ENCODE measurements at places on chromosomes 1 and 21. TPM values are rescaled to one million over a fixed set of nuclear protein-coding genes. Genes with fewer than 3 reads are reported as not detected.

The GJB5 gene
- not detected for total RNA-seq

The HMCN1 gene
- total RNA-seq = 6.9 TPM

The AMY1B gene
- total RNA-seq = not detected

The ATP6V1G3 gene
- not detected for total RNA-seq

The FCRL2 gene
- not detected for total RNA-seq

The LCE6A gene
- not detected for total RNA-seq

The SYF2 gene
- 32.5 TPM for total RNA-seq

The KRTAP10-8 gene
- total RNA-seq = not detected

The C1orf141 gene
- total RNA-seq = not detected

The NPHS2 gene
- total RNA-seq = not detected

The NBPF6 gene
- total RNA-seq = not detected

The FHL3 gene
- total RNA-seq = 105 TPM

The NAXE gene
- total RNA-seq = 70.1 TPM

The HSPA13 gene
- 66.7 TPM for total RNA-seq

The HOOK1 gene
- not detected for total RNA-seq

The SLC45A3 gene
- 2.6 TPM for total RNA-seq

The MMEL1 gene
- total RNA-seq = 0.32 TPM

The VCAM1 gene
- total RNA-seq = 15.0 TPM

The COA6 gene
- 18.2 TPM for total RNA-seq

The SH3D21 gene
- 4.9 TPM for total RNA-seq

The ATP1A2 gene
- total RNA-seq = 1.0 TPM

The RGS4 gene
- total RNA-seq = 14.4 TPM

The GFI1 gene
- total RNA-seq = 0.52 TPM

The PRXL2B gene
- 19.4 TPM for total RNA-seq

The FMO3 gene
- total RNA-seq = 0.26 TPM

The OR2L5 gene
- not detected for total RNA-seq

The PROX1 gene
- 0.32 TPM for total RNA-seq

The AGBL4 gene
- total RNA-seq = not detected

The BRDT gene
- total RNA-seq = not detected

The PLA2G5 gene
- not detected for total RNA-seq

The PIGR gene
- total RNA-seq = not detected

The NBPF10 gene
- total RNA-seq = 0.96 TPM

The AKT3 gene
- total RNA-seq = 21.2 TPM

The IFI44 gene
- total RNA-seq = 10.5 TPM

The ECM1 gene
- 77.4 TPM for total RNA-seq

The FALEC gene
- not detected for total RNA-seq

The LHX4 gene
- not detected for total RNA-seq

The ADGRL2 gene
- 188 TPM for total RNA-seq

The IL6R gene
- 1.3 TPM for total RNA-seq

The SPRR1A gene
- not detected for total RNA-seq

The PRR9 gene
- not detected for total RNA-seq

Measured in epithelial cell of alveolus of lung (primary cell).